ENCODE measurements at places on chromosomes 1 and 21.

DNA sequence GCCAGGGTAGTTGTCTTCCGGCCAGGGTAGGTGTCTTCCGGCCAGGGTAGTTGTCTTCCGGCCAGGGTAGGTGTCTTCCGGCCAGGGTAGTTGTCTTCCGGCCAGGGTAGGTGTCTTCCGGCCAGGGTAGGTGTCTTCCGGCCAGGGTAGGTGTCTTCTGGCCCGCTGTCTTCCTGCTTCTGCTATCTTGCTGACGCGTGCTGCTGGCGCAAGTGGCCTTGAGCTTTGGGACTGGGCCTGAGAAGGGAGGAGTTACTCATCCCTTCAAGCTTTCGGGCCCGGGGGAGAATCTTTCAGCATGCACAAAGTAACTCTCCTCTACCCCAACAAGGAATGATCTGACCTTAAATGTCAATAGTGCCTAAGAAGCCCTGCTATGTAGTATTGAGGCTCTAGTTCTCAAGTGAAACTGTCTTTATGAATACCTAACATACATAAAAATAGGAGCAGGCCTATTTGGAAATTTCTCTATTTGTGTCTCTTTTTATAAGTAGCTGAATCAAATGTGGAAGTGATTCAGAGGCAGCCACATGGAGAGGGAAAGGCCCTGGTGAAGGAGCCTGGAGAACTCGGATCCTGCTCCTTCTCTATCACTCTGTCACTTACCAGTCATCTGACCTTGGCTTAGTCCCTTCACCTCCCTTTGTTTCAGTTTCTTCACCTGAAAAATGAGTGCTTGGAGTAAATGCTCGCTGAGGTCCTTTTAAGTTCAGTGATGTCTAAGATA, 65.6 kb downstream of the RGL1 start:
- DNase-seq: no peak

GRCh38 chr1:151612501-151613281, 841 bp downstream of the SNX27 start:
- DNase-seq: no peak

DNA sequence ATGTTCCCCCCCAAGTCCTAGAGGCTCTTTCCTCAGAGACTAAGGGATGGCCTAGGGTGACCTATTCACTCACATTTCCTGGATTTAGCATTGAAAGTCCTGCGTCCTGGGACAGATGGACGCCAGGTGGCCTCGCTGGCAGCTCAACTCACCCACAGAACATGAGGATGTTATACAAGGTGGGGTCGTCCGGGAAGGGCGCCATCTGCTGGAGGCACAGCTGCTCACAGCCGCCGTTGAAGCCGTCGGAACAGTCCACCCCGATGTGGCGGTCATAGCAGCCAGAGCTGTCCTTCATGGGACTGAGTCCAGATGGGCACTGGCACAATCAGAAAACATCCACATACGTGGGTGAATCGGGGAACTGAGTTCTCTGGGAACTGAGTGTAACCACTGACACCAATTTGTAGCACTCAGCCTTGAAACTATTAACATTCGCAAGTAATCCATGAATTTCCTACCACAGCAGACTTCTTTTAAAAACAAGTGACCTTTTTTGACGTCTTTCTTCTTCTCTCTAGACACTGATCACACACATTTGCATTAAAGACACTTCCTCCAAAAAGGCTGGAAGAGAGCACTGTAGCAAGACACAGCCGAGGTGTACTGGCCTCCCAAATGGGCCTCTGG, 215.4 kb downstream of the ASTN1 start:
- DNase-seq: no peak

GRCh38 chr1:214281720-214282629, 1.0 kb downstream of the SMYD2 start:
- no peak for DNase-seq

DNA sequence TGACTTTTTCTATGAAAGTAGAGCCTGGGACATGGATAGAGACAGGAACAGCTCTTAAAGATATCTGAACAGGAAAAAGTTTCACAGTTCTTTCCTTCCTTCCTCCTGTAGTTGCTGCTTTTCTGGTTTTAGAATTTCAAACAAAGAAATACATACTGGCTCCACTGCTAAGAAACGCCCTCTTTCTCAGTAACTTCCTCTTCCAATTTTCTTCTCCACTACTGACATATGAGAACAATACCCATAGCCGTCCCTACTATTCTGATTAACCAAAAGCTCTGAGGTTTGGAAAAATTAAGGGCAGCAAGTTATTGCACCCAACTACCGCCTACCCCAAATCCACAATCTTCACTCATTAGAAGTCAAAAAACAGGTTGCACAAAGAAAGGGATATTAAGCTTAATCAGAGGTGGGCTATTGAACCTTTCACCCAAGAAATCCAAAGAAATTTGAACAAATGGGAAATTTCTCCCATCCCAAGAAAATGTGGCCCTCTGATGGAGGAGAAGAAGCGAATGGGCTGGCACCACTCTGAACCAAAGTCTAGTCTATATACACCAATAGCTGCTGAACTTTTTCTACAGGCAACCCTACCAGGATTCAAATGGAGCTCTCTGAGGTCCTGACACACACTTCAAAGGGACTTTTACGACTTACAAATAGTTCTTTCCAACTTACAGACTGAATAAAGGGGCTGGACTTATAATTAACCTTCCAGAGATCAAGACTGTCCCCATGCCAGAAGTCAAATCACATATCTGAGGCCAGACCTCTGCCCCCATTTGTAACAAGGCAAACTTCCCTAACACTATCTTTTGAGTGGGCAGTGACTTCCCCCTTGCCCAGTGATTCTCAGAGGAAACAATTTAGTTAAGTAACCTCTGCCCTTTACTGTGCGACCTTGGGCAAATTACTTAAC, 1.7 kb downstream of the WASF2 start:
- no peak for DNase-seq

DNA sequence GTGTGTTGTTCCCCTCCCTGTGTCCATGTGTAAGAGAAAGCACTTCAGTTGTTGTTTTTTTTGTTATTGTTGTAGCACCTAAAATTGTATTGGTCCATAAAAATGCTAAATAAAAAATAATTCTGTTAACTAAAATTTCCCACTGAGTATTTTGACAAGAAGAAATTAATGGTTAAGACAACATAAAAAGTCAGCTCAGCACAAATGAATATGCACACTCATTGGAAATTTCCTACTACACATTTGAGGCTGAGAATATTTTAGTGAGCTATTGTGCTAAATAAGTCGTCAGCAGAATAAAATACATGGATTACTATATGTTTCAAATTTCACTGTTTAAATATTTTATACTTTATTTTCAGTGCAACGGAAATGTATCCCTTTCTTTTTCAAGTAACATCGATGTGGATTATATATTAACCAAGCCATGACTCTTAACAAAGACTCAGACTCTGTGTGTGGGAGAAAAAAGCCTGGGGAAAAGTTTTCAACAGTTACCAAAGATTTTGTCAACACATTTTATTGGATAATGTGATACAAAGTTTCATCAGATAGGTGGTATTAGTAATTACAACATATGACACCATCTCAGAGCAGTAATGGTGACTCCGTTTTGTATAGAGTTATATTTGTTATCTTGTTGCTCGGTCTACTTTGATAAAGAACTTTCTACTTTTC, 63.4 kb downstream of the LYPLAL1 start:
- DNase-seq: no peak

DNA sequence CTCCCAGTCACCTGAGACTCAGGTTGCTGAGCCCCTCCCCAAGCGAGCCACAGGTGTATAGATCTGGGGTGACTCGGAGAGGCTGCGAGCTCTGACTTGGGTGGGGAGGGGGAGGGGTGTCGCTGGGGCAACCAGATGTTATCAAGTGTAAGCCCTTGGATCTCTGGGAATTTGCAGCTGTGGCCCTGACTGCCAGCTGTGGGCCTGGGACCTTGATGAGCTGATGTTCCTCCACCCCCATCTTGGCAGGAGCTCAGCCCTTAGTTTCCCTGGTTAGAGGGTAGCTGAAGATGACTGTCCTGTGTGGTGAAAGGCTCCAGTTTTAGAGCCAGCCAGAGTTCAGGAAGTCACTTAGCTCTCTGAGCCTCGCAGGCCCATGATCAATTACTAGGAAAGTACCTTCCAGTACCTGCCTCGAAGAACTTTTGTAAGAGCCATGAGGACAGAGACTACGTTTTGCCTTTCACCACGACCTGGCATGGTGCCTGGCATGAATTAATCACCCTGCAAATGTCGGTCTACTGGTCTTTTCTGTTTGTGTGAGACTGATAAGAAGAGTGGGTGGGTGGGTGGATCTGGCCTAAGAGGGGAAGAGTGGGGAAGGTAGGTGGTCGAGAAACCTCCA, 55.8 kb downstream of the YARS1 start:
- DNase-seq: no peak

GRCh38 chr1:1567152-1567875, 7.3 kb downstream of the SSU72 start:
- DNase-seq: no peak

GRCh38 chr21:41170859-41171609, 3.1 kb downstream of the BACE2 start:
- DNase-seq: no peak

DNA sequence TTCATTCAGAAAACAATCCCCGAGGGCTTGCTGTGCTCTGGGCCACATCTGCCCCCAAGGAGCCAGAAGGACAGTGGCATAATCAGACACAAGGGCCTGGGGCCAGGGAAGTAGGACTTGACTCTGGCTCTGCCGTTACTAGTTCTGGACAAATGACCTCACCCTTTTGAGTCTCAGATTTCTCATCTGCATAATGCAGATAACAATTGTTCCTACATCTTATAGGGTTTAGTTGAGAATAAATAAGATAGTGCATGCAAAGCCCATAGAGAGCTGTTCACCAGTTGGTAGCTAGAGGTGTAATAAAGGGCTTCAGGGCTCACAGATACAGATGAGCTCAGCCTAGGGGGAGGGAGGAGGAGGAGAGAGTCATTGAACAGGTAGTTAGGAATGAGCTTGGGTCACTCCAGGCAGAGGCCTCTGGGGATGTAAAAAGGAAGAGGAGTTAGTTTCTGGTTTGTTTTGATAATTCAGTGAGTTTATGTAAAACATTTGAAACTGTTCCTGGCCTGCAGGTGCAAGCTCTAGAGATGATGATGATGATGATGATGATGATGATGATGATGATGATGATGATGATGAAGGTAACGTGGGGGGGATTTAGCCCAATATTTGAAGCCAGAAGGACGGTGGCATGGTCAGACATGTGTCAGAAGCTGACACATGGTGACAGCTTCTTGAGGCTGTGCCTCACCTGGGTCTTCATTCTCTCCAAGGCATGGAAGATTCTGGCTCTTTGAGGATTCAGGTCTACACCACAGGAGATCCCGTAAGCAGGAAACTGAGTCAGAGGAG, 858 bp downstream of the LACTBL1 start:
- DNase-seq: no peak

DNA sequence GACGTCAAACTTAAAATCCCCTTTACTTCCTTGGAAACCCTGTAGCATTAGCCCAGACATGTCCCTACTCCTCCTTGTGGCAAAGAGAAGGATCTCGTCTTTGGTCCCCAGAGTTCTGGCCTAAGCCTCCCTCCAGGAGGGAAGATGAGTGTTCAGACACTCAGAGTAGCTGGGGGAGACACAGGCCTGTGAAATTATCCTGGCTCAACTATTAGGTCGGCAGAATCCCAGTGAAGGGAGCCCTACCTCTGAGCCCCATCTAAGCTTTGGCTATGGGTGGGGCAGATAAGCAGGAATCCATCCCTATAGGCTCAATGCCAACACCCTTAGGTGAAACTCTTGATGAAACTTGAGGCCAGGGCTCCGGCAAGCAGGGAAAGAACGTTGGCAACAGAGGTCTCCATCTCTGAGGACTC, 1.7 kb upstream of the SFN start:
- DNase-seq: no peak

DNA sequence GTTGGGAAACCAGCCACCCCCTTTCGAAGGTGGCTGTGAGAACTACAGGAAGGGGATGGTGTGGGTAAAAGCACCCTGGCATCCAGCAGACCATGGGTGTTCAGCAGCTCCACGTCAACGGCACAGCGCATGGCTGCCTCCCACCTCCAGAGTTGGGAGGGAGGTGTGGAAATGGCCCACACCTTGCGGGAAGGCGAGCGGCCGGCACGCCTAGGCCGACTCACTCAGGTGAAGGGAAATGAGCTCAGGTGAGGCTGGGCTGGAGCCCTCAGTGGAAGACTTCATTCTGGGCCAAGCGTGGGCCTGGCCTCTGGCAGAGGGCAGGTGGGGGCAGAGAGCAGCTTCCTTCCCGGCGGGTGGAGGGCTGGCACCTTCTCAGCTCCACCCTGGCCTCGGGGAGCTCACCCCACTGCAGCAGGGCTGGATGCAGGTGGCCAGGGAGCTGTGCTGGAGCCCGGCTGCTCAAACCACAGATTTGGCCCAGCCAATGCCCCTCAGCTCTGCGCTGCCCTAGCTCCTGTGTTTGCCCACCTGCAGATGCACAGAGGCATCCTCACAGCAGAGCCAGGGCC, 24.8 kb upstream of the ALDH4A1 start:
- DNase-seq: no peak

DNA sequence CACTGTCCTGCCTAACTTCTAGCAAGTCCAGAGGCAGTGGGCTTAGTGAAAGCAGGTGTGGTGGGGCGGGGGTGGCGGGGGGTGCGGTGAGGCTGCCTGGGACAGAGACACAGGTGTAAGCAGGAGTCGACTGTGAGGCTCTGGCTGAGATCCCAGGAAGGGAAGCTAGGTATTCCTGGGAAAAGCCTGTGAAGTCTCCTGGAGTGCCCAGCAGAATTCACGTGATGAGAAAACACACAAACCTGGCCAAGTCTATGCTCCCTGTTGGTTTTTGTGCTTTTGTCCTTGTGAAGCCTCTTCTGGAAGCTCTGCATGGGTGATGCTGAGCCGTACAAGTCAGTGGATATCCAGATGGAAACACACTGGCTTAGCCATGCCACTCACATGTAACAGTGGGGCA, 5.3 kb downstream of the GALNT2 start:
- no peak for DNase-seq

- no peak for DNase-seq
Measured at GRCh38 chr1:53572065-53572814, 113.0 kb downstream of the DMRTB1 start.

DNA sequence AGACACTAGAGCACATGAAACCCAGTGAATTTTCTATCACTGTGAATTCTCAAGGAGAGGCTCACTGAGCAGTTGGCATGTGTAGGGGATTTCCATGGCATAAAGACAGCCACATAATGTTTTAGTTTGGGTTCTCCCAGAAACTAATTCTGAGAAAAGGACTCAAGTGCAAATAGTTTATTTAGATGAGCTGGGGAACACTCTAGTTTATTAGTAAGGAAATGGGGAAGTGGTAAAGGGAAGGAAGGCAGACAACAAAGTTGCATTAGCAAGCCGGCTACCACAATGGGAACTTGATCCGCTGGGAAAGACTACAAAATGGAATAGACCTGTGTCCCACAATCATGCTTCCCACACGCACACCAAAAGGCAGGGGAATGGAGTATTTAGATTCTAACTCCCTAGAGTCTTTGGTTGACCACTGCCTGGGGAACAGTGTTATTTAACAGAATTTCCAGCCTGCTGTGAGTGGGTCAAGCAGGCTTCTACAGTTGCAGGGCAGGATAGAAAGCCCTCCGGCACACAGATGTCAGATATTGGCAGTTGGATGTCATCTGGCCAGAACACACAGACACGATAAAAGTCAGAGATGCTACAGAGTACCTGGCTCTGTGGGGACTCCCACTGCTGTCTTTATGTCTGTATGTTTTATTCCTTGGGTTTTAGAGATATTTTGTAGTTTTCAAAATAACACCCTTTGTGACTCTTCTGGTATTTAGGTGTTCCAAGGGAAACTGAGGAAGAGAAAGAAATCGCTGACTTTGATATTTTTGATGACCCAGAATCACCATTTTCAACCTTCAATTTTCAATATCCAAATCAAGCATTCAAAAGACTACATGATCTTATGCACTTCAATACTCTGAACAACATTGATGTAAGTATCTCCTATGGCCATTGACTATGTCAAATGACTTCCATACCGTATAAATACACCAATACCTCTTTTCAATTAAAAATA, 150.1 kb downstream of the PLA2G4A start:
- DNase-seq: no peak

- no peak for DNase-seq
Measured at GRCh38 chr1:202213361-202214088, 19.9 kb downstream of the LGR6 start.
